ENCODE measurements at places on chromosomes 1 and 21. TPM values are rescaled to one million over a fixed set of nuclear protein-coding genes. Genes with fewer than 3 reads are reported as not detected.

The ACADM gene
- total RNA-seq, result 36.3 TPM

The CDC14A gene
- 2.6 TPM for total RNA-seq

The FABP3 gene
- 3.4 TPM for total RNA-seq

The NCF2 gene
- total RNA-seq, result 2.3 TPM

The C8A gene
- total RNA-seq, result not detected

The LCE3E gene
- total RNA-seq, result 2.0 TPM

The HMGCS2 gene
- not detected for total RNA-seq

The APP gene
- 472 TPM for total RNA-seq

The TACSTD2 gene
- total RNA-seq, result 103 TPM

The LRRC71 gene
- not detected for total RNA-seq

The TAF12 gene
- 27.6 TPM for total RNA-seq

The CFAP74 gene
- 0.07 TPM for total RNA-seq

The EIF4G3 gene
- total RNA-seq, result 42.4 TPM

The AGO4 gene
- total RNA-seq, result 9.3 TPM

The NTRK1 gene
- total RNA-seq, result not detected

The CELA2A gene
- not detected for total RNA-seq

The SLAMF8 gene
- total RNA-seq, result not detected

The OSCP1 gene
- 4.4 TPM for total RNA-seq

The PGLYRP4 gene
- 0.27 TPM for total RNA-seq

The PLA2G4A gene
- 11.4 TPM for total RNA-seq

The GCLM gene
- total RNA-seq, result 19.6 TPM

The C1orf216 gene
- total RNA-seq, result 8.6 TPM

The OR2L5 gene
- not detected for total RNA-seq

All from foreskin keratinocyte (primary cell).